ENCODE measurements at places on chromosomes 5 and 9. TPM values are rescaled to one million over a fixed set of nuclear protein-coding genes. Genes with fewer than 3 reads are reported as not detected.

DNA sequence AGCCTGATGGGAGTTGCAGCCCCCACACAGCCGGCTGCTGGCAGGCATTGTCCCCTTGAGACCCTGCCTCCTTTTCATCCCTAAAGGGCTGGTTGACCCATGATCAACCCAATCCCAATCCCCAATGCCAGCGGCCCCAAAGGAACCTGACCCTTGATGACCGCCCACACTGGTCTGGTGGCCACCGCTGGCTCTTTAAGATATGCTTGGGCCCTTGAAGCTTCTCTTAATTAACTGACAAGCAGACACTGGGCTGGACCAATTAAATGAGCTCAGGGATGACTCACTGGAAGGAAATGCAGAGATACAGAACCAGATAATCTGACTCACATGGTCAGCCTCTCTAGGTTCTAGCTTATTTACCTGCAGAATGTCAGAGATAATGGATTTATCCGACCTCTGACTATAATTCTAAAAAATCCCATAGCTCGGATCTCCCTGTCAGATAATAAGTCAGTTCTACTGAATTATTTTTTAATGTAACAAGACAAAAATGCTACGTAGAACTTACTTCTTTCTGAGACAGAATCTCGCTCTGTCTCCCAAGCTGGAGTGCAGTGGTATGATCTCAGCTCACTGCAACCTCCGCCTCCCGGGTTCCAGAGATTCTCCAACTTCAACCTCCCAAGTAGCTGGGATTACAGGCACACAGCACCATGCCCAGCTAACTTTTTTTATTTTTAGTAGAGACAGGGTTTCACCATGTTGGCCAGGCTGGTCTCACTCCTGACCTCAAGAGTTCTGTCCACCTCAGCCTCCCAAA, 11.1 kb upstream of the MLANA start:
- H3K27me3 ChIP-seq, result no peaks in the 10 kb centered on the region
- H3K4me1 ChIP-seq, result peaks cover 10% of the 10 kb centered on the region
- no peak overlapping the region for H3K27ac ChIP-seq
- no peak for DNase-seq
- no peaks in the 10 kb centered on the region for H3K36me3 ChIP-seq

The PCDHA1 gene
- not detected for total RNA-seq

DNA sequence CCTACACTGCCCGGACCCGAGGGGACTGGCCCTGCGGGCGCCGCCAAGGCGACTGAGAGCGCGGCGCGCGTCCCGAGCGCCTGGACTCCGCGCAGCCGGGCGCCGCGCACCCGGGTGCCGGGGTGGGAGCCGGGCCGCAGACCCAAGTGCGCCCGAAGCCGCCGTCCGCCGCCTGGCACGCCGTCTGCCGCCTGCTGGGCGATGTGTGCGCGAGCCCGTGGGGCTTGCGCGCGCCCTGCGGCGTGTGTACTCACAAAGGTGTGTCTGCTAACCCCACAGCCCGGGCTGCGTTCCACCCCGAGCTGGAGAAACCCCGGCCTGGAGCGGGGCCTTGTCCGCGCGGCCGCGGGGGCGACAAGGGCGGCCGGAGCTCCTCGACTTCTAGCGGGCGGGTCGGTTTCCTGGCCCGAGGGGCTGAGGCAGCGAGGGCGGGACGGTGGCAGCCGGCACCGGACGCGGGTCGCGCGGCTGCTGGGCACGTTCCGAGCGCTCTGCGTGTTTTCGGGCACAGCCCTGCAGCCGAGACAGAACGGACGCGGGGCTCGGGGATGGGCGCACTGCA, 1.1 kb upstream of the ZSWIM6 start:
- H3K4me3 ChIP-seq, result peak overlapping the region; percentile 98
- H3K4me1 ChIP-seq, result peaks cover 52% of the 10 kb centered on the region
- H3K27ac ChIP-seq, result no peak overlapping the region
- peak; percentile 80 for DNase-seq

The CDH6 gene
- not detected for total RNA-seq

GRCh38 chr5:1909346-1909985, 26.7 kb upstream of the IRX4 start:
- H3K27ac ChIP-seq, result no peak overlapping the region
- no peaks in the 10 kb centered on the region for H3K4me1 ChIP-seq
- DNase-seq, result no peak
- H3K27me3 ChIP-seq, result peaks cover 11% of the 10 kb centered on the region

DNA sequence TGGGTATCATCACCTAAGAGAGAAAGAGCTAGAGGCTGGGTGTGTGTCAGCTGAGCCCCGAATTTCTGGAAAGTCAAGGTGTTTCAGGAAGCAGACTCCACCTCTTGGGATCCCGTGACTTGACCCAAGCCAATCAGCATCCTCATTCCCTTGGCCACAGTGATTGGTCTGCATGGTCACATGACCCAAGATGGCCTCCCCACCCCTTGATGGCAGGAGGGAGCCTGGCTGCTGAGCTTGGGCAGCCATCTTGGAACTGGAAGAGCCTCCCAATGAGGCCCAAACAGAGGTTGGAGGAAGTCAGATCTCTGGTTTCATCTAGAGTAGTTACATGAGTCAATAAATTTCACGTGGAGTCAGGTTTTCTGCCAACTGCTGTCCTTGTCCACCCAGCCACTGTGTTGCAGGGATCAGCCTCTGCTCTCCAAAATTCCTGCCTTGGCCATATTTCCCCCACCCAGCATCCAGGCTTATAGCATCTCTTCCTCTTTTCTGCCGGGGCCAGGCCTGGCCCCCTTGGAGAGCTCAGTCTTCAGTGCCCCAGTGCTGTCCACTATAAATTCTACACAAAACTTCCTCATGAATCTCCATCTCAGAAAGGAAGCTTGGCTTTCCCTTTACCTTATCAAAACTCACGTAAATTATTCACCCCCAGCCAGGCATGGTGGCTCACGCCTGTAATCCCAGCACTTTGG, 17.2 kb upstream of the SUSD3 start:
- H3K27ac ChIP-seq, result no peak overlapping the region
- no peak overlapping the region for H3K4me3 ChIP-seq
- DNase-seq, result no peak
- peaks cover 3% of the 10 kb centered on the region for H3K36me3 ChIP-seq
- no peaks in the 10 kb centered on the region for H3K27me3 ChIP-seq

The ENTR1 gene
- total RNA-seq, result 70.6 TPM

DNA sequence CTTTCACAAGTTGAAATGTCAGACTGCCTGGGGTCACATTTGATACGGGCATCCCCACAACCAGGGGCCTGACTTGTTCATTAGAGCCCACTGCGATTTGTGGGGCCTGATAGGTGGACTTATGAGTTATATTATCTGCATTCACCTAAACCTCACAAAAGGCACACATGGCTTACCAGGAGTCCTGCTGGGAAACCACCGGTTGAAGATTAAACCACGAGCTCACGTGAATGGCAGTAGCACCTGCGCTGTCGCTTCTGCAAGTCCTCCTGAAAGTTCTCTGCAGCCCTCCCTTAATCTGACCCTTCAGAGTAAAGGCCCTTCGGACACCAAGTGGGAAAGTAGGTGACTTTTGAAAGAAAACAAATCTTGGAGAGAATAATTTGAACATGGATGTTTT, 68.9 kb downstream of the PPIC start:
- no peak overlapping the region for H3K4me3 ChIP-seq
- H3K27me3 ChIP-seq, result no peaks in the 10 kb centered on the region
- no peak for DNase-seq
- no peaks in the 10 kb centered on the region for H3K4me1 ChIP-seq
- H3K36me3 ChIP-seq, result no peaks in the 10 kb centered on the region
- no peak overlapping the region for H3K27ac ChIP-seq

The TMEM8B gene
- total RNA-seq, result 8.4 TPM

The SPINK6 gene
- total RNA-seq, result not detected

The PCDHGB4 gene
- not detected for total RNA-seq

- H3K27ac ChIP-seq, result no peak overlapping the region
- H3K36me3 ChIP-seq, result no peaks in the 10 kb centered on the region
- H3K4me1 ChIP-seq, result peaks cover 6% of the 10 kb centered on the region
Observed at GRCh38 chr9:68741704-68742332, 36.8 kb downstream of the PIP5K1B start.

DNA sequence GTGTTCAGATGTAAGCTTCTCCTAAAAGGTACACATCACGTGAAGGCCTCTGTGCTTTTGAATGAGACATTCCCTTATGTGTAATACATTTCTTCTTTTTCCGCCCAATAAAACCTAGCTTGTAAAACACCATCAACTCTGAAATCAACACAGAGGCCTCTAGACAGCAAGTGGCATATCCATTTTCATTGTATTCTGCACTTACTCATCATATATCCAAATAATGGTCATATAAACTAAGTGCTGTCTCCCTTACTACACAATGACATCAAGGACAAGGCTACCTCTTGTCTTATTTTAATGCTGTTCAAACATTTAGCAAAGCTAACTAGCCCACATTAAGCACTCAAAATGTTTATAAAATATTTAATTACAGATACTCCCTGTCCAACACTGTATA, 108.5 kb downstream of the ELAVL2 start:
- H3K4me3 ChIP-seq, result no peak overlapping the region
- H3K27ac ChIP-seq, result no peak overlapping the region
- no peak for DNase-seq
- H3K36me3 ChIP-seq, result no peaks in the 10 kb centered on the region
- H3K27me3 ChIP-seq, result no peaks in the 10 kb centered on the region
- H3K4me1 ChIP-seq, result no peaks in the 10 kb centered on the region

GRCh38 chr5:11525020-11525419, 379.2 kb downstream of the CTNND2 start:
- no peaks in the 10 kb centered on the region for H3K4me1 ChIP-seq
- peaks cover 5% of the 10 kb centered on the region for H3K27me3 ChIP-seq
- H3K4me3 ChIP-seq, result no peak overlapping the region
- no peak for DNase-seq
- no peaks in the 10 kb centered on the region for H3K36me3 ChIP-seq

Measured in activated T-cell treated with anti-CD3 and anti-CD28 coated beads, Interleukin-2, amount 50 U/mL, for 72 hours (primary cell).